Progenitor cell of endocrine pancreas (in vitro differentiated cells): ENCODE measurements at places on chromosomes 6 and 20.

- no peak for DNase-seq
These were observed 376.9 kb downstream of the RNGTT start for GRCh38 chr6:88586371-88587149.

DNA sequence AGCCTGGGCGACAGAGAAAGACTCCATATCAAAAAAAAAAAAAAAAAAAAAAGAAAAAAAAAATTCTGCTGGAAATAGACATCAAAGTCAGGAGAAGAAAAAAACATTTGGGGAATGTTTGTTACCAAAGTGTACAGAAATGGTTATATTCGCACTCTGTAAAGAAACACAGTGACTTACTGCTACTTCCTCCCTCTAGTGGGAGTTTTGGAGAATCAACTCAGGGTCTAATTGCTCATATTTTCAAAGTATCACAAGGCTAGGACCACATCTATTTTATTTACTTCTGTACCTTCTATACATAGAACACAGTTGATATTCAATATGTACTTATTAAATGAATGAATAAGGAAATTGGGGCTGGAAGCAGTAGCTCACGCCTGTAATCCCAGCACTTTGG is 24.4 kb downstream of the ARG1 start:
- no peak for DNase-seq

DNA sequence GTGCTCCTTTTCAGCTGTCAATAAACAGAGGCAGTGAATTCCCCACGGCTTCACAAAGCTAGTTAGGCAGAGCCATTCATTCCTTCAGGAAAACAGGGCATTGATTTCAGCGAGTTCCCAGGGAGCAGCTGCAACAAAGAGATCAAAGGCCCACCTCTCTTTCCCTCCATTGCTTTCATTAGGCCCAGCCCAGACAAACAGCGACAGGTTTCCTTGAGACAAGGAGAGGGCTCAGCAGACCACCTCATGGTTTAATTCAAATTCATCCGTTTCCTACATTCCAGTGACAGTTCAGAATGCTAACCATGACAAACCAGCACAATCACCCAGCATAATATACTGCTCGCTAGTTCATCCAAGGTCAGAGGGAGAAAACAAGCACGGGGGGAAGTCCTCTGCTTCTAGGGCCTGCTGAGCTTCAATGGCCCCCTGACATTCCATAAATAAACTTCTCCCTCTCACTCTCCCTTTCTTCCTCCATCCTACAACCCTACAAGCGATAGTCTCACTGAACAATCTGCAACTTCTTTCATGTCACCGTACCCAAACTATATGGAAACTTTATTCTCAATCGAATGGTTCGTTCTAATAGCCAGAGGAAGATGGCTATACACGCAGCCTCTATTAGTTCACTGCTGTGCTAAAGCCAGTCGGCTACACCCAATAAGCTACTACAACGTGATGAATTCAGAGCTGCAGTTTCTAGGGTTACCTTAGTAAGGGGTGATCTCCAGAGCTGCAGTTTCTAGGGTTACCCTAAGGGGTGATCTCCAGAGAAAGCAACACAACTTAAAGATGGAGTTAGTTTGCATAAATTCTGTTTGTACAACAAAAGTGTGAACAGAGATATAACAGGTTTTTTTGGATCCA is 34.7 kb downstream of the PLAGL1 start:
- no peak for DNase-seq

GRCh38 chr20:1225263-1225782 is 521 bp upstream of the RAD21L1 start:
- no peak for DNase-seq

- no peak for DNase-seq
These were observed 1480.4 kb downstream of the HACE1 start for GRCh38 chr6:103379272-103379671.

- DNase-seq: no peak
These were observed 65.6 kb downstream of the PLG start for GRCh38 chr6:160767647-160768019.

- DNase-seq: no peak
These were observed 1097.1 kb downstream of the KIF16B start for GRCh38 chr20:15476186-15476585.

DNA sequence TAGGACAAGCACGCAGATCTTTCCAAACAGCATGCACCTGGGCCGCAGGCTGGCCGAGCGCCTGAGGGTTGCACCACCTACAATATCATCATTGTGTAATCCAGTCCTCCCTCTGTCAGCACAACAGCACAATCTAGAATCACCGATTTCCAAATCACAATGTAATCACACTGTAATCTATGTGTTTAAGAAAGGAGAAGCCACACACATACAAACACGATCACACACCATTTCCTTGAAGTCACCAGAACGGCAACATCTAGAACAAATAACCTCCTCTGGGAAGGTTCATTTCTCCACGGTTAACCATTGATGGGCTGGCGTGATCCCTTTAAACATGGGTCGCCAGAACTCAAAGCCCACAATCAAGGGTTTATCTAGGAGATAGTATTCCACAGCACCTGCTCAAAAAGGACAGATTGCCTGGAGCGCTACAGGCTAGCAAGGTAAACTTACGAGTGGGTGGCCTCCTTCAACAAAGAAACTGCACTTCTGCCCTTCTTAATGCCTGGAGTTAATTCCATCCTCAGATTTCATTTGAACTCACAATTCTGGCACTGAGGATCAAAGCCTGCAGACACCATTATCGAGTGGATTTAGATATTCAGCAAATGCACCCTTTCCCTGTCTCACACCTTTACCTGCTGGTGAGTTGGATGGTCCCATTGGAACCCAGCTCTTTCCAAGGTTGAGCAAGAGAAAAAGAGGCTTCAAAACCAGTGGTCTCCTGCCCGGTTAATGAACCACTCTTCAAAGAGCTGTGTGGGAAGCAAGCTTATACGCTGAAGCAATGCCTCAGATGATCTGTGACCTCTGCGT is 83.8 kb upstream of the FOXQ1 start:
- DNase-seq: no peak

GRCh38 chr6:158611541-158612370 is 32.8 kb downstream of the DYNLT1 start:
- DNase-seq: peak; percentile 25

DNA sequence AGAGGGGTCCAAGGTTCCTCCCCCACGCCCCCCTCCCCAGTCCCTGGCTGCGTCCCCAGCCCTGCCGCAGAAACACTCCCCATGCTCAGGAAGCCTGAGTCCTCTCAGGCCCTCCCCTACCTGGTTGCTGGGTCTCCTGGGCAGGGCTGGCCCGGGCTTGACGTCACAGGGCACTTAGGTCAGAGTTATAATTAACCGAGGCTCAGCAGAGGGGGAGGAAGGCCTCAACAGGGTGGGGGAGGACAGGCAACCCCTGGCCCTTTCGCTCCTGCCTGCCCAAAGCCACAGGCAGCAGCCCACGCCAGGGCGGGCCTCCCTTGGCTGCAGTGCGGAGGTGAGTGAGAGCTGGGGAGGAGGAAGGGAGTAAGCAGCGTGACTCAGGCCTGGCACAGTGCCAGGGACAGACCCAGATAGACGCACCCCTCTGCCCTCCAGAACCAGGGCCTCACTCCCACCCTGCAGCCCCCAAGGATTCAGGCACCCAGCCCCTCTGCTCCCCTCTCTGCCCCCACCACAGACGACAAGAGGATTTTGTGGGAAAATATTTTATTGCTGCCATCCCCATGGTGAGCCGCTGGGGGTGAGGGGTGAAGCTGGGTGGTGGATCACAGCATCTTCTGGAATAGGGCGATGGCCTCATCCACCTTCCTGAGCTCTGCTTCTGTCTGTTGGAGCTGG is at the start of gene VWA7:
Gene VWA7, minus strand, starts transcription at position 340 of the 678 bp plus-strand sequence. CDS start 549 bp downstream, outside the sequence.
- peak; percentile 46 for DNase-seq
